ENCODE measurements at places on chromosomes 7 and 10. TPM values are rescaled to one million over a fixed set of nuclear protein-coding genes. Genes with fewer than 3 reads are reported as not detected.

CDHR3 gene
- total RNA-seq = 38.2 TPM

AKR1C4 gene
- total RNA-seq = not detected

TRIL gene
- total RNA-seq = not detected

ARHGEF5 gene
- 10.5 TPM for total RNA-seq

KAZALD1 gene
- total RNA-seq = not detected

CEP41 gene
- total RNA-seq = 4.1 TPM

AKR1E2 gene
- 4.5 TPM for total RNA-seq

HOXA4 gene
- total RNA-seq = not detected

AMZ1 gene
- 1.8 TPM for total RNA-seq

ADARB2 gene
- 2.9 TPM for total RNA-seq

FAM25C gene
- total RNA-seq = not detected

TMEM236 gene
- total RNA-seq = 0.10 TPM

Measured in CD4-positive, CD25-positive, alpha-beta regulatory T cell (primary cell).